ENCODE measurements at places on chromosomes 5 and 9. TPM values are rescaled to one million over a fixed set of nuclear protein-coding genes. Genes with fewer than 3 reads are reported as not detected.

GGTA1 gene
- 28.5 TPM for total RNA-seq

ZDHHC11 gene
- total RNA-seq, result 5.7 TPM

C9orf40 gene
- total RNA-seq, result 2.1 TPM

ANKRD31 gene
- 0.12 TPM for total RNA-seq

ZBTB34 gene
- 14.3 TPM for total RNA-seq

TGFBI gene
- total RNA-seq, result 194 TPM

PTGES gene
- total RNA-seq, result 11.3 TPM

CARTPT gene
- not detected for total RNA-seq

NR2F1-AS1 gene
- total RNA-seq, result 25.4 TPM

ZNF618 gene
- 2.2 TPM for total RNA-seq

ZNF883 gene
- total RNA-seq, result 1.4 TPM

C6 gene
- 9.4 TPM for total RNA-seq

ST6GALNAC6 gene
- total RNA-seq, result 152 TPM

TOMM5 gene
- 97.7 TPM for total RNA-seq

TEK gene
- 21.3 TPM for total RNA-seq

WDR31 gene
- total RNA-seq, result 2.0 TPM

NIPBL gene
- total RNA-seq, result 64.2 TPM

SLC23A1 gene
- total RNA-seq, result not detected

BHMT2 gene
- 20.8 TPM for total RNA-seq

ROPN1L gene
- total RNA-seq, result not detected

Measured in omental fat pad (tissue), 4 donors.